ENCODE measurements at places on chromosomes 6 and 20. TPM values are rescaled to one million over a fixed set of nuclear protein-coding genes. Genes with fewer than 3 reads are reported as not detected.
A peak's percentile ranks its signal among the peaks of the same experiment; 100 is the strongest.

The PNPLA1 gene
- 0.14 TPM for polyA plus RNA-seq

DNA sequence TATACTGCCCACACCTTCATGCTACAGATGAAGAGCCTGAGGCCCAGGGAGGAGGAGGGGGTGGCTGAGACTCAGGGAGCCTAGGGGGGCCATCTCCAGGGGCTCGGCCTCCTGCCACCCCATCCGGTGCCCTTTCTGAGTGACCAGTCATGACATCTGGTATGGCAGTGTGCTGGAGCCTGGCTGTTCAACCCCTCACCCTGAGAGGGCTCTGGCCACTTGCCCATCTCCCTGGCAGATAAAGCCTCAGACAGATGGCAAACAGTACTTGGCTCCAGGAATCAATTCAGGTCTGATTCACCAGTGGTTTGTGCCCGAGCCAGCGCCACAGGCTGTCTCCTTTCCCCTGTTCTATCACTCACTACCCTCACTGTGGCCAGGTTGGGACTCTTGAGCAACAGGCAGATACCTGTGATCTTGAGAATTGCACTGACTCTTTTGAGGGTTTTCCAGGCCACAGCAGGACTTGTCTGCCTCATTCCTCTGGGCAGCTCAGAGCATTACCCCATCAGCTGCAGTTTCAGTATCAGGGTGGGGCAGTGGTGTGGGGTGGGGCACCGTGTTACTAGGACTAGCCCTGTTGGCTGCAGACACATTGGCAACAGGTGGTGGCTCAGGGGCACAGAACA lies 22.8 kb downstream of the SRSF3 start:
- DNase-seq, result peak; percentile 76

The IP6K3 gene
- 3.2 TPM for polyA plus RNA-seq

DNA sequence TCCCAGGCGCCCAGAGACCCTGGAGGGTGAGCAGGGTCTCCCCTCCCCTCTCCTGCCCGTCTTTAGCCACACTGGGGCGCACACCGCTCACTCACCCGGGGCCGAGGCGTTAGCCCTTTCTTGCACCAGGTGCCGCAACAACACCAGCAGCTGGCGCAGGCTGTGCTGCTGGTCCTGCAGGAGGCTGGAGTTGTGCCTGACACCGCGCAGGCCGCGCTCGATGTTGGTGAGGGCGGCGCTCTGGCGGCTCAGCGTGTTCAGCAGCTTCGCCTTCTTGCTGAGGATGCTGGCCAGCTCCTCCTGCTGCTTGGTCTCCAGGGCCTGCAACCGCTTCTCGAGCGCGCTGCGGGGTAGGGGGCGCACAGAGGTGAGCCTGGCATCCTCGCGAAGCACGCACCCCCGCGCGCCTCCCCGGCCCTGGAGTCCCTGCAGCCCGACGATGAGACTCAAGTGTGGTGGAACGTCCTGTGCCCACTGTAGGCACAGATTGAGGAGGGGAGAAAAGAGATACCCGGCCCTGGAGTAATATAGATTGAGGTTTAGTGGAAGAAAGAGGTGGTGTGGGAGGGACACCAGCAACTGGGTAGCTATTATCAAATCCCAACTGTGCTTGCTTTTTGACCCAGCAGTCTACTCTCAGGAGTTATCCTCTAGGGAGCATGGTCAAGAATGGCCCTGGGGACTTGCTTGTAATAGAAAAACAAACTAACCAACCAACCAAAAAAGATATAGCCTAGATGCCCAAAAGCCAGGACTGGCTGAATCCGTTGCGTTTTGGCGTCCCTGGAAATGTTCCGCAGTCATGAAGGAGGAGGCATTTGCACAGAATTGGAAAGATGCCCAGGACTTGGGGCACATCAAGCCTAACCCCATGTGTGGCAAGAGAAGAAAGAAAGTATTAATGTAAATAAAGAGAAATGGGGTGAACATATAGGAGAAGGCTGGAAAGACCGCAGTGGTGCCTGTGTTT lies 30.9 kb downstream of the ANGPT4 start:
- DNase-seq, result peak; percentile 74
